Muscle of leg (tissue), 16 donors: ENCODE measurements at places on chromosomes 6 and 20. TPM values are rescaled to one million over a fixed set of nuclear protein-coding genes. Genes with fewer than 3 reads are reported as not detected.

- peak; percentile 74 for DNase-seq
Measured at GRCh38 chr20:62358171-62359042, 8.7 kb downstream of the LAMA5 start.

DNA sequence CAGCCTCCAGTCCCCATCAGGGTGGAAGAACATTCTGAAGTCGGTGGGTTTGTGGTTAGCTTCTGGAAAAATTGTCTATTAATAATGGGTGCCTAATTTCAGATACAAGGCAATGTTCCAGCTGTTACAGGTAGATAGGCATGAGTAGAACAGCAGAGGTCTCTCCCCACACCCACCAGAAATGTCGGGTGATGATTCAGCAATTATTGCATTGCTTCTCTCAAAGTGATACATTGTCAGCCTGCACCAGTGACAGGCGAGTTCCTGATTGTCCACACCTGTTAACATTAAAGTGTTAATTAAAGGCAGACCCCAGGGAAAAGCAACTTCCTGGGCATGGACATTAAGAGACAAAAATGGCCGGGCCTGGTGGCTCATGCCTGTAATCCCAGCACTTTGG lies 18.9 kb upstream of the CLVS2 start:
- DNase-seq: no peak

DNA sequence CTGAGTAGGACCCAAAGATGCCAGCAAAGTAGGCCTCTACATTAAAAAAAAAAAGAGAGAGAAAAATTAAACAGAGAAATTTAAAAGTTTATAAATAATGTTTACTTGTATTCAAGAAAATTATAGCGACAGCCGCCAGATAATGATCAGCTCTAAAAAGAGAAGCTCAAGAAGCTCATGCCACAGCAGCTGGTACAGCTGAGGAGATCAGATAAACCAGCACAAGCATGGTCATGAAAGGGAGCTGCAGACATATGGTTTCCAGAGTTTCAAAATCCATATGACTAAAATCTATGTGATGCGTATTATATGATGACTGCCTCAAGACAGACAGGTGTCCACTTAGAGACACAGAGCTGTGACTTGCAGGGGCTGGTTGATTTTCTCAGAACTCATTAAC lies 13.6 kb upstream of the HLA-C start:
- DNase-seq: no peak

DNA sequence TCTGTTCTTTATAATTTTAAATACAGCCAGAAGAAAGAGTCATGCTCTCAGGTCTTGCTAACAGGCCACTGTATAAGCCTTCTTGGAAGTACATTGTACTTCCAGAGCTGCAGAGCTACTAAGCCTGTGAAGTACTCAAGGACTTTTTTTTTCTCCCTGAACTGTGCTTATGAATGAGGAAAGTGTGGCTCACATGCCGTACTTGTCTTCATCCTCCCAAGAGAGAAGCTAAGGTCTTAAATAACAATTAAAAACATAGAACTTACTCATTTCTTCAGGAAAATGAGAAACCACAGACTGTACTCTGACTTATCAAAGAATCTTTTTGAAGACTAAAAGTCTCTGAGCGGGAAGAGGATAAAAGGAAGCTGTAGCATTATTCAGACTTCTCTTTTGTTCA lies 218.3 kb downstream of the HTR1B start:
- no peak for DNase-seq

DNA sequence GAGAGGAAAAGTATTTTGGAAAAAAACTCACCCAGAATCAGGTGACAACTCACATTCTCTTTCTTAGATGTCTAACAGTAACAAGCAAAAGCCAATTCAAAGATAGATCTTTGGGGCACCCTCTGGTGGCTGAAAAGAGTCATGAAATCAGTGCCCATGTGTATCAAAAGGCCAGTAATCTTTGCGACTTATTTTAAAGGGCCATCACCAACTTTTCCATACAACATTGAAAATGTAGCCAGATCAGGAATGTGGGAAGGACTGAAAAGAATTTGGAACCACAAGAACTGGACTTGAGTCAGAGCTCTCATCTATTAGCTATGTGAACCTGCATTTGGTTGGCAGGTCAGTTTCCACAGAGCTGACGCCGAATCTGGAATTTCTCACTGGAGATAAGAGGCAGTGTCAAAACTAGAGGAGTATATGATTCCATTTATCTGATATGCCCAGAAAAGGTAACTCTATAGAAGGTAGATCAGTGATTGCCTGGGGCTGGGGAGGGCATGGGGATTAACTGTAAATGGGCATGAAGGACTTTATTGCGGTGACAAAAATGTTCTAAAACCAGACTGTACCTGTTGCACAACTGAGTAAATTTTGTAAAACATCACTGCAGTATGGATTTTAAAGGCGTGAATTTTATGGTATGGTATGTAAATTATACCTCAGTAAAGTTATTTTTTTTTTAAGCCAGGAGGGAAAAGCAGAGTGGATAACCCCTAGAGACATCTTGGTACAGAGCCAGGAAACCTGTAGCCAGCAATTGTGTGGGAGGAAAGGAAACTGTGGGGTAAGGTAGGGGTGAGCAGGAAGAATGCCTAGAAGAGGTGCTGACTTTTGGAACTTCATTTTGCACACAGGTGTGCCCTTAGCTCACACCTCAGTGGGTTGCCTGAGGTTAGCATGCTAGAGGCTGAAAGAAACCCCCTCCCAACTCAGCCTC lies 117.1 kb upstream of the ASF1A start:
- peak; percentile 89 for DNase-seq

DNA sequence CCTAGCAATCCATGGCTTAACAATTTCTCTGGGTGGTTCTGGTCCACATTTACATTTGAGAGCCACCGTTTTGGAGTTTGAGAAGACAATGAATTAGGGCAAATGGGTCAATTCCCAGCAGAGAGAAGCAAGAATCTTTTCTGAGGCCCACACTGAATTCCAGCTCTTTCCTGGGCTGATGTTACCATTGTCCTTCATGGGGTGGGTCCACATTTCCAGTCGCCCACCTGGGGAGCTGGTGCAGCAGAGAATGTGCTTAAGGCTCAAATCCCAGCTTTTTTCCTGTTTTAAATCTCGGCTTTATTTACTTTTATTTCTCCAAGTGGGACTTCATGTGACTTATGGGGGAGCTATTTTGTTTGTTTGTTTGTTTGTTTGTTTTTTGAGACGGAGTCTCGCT lies 44.2 kb upstream of the TFAP2C start:
- DNase-seq: no peak

DNA sequence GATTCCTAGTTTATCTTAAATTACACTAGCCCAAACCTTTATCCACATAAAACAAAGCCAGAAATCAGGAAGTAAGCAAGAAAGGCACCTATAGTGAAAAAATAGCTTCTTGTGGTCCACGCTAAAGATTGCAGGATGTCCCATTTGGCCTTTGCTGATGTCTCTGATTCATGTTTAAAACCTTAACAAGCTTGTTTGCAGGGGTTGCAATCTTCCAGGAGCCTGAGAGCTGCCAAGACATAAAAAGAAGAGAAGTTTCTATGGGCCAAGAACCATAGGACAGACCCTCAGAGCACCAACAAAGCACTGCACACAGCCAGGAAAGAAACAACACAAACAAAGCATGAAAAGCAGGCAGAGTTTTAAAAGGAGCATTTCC lies 49.4 kb downstream of the ADAT2 start:
- DNase-seq: no peak

DNA sequence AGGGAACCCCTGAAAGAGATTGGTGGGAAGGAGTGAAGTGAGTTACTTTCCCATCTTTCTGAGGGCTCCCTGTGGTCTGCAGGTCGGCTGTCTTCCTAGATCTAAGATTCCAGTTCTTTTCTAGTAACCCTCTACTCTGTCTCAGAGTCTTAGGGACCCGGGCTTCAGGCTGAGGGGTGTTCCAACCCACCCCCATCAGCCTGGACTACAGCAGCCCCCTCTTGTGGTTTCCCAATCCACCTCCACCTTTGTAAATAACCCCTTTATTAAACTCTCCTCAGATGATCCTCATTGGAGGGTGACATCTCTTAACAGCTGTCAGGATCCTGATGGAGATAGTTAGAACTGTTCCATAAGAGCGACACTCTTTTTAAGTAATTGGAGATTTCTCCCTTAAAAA lies 300.4 kb downstream of the LRFN2 start:
- no peak for DNase-seq

DNA sequence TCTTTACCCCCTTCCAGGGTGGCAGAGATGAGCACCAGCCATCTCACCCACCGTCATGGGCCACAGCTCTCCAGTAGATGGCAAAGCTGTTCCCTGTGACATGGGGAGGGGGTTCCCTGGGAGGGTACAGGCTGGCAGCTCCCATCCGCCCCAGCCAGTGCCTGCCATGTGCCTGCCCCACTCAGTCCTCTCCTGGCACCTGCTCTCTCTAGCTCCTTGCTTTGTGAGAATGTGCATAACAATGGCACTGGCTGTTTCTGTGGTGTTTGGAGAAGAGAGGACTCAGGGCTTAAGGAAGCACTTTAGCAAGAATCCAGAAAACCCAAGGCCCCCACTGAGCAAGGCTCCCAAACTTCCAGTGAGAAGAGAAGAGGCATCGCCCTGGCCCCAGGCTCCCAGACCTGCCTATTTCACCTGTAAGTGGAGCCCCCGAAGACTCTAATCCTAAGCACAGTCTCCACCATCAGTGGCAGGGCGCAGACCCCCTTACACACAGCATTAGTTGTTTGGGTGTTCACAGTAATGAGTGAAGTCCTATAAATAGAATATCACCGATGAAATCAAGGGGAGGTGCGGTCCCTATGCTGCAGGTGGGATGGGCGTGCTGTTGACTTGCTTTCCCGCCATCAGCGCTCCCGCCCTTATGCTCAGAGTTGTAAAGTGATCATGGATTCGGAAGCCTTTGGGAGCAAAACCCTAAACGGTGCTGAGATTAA lies 110.2 kb downstream of the AGPAT4 start:
- no peak for DNase-seq

- peak; percentile 88 for DNase-seq
Measured at GRCh38 chr20:44642203-44643153, 9.0 kb downstream of the ADA start.

- no peak for DNase-seq
Measured at GRCh38 chr20:53806683-53807401, 213.2 kb upstream of the ZNF217 start.

DNA sequence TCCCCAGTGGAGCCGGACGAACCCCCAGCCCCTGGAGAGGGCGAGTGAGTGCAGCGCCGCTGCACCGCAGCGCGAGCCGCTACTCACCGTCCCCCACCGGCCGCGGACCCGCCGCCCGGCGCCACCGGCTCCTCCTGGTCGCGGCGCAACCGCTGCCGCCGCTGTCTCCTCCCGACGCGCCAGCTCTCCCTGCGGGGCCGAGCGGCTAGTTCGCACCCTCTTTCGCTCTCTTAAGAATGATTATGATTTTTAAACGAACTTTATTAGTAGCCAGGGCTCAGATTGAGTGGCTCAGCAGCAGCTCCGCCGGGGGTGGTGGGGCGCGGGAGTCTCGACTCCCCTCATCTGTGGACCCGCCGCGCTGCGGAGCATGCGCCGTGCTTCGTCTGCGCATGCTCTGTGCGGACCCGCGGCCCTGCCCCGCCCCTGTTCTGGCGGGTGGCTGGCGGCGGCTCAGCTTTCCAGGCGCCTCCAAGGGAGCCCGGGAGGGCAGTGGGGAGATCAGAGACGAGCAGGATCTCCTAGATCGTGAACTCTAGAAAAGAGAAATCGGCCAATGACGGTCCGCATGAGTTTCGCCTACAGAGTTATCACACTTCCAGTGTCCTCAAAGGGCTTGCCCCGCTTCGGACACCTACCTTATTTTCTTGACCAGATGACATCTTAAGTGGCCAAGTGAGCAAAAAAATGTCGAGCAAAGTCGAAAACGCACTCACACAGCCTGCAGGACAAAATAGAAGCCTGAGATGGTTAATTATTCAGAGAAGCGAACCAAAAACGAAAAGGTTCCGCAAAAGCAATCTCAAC lies at the start of gene RAB23:
RAB23 (minus strand) TSS at position 372 of the 807 bp plus-strand sequence. CDS start 11,927 bp downstream, outside the sequence.
- DNase-seq: peak; percentile 93

- peak; percentile 51 for DNase-seq
Measured at GRCh38 chr6:16928387-16928786, 167.1 kb upstream of the ATXN1 start.

DNA sequence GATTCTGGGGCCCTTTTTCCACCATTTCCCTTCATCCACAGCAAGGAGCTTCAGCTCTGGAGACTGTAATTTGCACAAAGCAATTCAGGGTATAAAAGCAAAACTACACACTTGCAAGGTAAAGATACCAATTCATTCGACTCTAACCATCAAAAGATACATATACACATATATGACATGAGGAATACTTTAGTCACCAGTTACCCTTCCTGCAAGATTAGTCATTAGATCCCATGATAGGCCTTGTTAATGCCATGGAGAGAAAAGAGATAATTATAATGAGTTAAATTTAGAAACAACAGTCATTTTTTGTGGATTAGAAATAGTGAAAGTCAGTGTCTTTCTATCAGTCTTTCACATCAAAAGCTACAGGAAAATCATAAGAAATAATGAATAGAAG lies 204.2 kb downstream of the KCNQ5 start:
- DNase-seq: no peak

SLC32A1 gene
- not detected for polyA plus RNA-seq

ADGRF5 gene
- polyA plus RNA-seq: 25.2 TPM

CALHM5 gene
- polyA plus RNA-seq: 4.1 TPM

IL22RA2 gene
- polyA plus RNA-seq: not detected

KIAA0408 gene
- polyA plus RNA-seq: 18.4 TPM

SCRT2 gene
- polyA plus RNA-seq: not detected

TBX18 gene
- polyA plus RNA-seq: 22.6 TPM

RSPO4 gene
- polyA plus RNA-seq: 0.47 TPM

SPATS1 gene
- polyA plus RNA-seq: not detected
